ENCODE measurements at places on chromosomes 13 and 19.

DNA sequence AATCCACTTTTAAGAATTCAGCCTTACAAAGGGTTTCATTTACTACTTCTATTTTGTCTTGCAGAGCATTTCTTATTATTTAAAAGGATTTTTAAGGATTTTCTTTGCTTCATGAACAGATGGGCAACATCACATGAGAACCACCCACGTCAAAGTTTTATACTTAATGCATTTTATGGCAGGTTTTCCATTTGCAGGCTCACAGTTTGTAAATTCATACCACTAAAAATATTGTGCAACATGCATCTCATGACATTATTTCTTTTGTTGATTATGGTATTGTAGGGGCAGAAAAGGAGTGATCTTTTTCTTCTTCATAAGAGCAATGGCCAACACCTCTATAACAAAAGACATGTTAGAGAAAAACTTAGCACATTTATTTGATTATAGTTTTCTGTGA lies 554.0 kb upstream of the SPRY2 start:
- DNase-seq: no peak

DNA sequence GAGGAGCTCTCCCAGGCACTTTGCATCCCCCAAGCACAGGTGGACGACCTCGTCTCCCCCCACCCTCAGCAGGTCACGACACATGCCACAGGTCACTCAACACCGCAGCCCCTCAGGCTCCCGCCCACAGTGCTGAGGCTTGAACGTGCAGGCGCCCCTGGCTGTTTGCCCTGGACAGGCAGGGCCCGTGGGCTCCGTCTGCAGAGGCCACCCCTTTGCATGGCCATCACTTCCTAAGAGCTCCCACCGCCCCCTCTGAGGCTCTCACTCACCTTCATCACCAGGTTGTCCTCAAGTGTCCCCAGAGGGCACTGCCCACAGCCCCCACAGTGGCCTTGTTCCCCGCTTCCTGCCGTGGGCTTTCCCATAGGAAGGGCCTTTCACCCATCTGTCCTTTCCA lies 132.1 kb upstream of the MCF2L start:
- DNase-seq: no peak

DNA sequence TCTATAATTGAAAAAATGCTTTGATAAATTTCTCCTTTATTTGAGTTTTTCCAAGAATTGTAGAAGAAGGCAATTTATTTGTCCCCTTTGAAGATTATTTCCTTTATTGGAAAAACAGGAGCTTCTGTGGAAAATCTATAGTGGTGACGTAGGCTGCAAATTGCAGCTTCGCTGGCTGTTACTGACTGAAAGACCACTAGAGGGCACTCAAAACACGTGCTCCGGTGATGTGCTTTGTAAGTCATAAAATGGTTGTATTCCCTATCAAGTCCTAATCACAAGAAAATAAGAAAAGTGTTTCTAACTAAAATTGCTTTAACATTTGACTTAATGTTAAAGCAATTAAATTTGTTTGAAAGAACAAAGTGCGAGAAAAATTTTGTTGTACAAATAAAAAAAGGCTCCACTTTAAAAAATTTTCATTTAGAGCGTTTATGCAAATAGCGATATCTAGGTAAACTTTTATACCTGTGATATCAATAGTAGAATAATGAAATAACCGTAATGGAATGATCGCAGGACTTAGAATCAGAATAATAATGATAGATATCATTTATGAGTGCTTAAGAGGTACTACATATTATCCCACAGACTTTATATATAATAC lies 638.2 kb upstream of the SPRY2 start:
- DNase-seq: no peak

DNA sequence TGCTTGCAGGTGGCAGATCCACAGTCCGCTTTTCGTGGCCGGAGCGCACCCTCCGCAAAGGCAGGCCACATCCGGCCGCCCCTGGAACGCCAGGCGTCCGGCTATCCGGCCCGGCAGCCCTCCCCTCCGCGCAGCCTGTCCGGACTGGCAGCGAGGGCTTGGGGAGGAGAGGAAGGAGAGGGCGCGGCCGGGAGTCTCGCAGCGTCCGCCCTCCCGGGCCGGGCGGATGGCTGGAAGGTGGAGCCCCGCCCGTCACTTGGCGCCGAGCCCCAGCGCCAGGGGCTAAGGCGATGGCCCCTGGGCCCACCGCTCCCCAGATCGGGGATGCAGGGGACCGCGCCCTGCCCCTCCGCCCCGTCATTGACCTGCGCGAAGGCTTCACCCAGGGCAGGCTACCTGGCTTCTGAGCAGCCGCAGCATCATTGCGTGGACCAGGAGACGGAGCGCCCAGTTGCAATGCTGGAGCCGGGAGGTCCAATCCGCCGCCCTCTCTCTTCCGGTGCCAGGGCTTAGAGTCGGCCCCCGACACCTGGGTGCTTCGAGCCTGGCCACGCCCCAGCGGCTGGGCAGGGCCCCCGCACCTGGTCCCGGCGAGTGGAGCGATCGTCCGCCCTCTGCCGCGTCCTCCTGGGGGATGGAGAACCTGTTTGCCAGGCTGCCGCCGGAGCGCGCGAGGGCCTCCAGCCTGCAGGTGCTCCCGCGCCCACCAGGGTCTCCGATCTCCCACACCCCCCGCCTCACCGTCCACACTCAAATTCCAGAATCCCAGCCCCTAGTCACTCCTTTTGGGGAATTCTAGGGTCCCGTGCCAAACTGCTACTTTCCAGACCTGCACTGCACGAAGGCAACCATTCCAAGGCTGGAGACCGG lies at the start of gene FUT1:
TSS of gene FUT1 (minus strand) at position 146 of the 870 bp plus-strand sequence. CDS start 1,360 bp downstream, outside the sequence.
- no peak for DNase-seq

DNA sequence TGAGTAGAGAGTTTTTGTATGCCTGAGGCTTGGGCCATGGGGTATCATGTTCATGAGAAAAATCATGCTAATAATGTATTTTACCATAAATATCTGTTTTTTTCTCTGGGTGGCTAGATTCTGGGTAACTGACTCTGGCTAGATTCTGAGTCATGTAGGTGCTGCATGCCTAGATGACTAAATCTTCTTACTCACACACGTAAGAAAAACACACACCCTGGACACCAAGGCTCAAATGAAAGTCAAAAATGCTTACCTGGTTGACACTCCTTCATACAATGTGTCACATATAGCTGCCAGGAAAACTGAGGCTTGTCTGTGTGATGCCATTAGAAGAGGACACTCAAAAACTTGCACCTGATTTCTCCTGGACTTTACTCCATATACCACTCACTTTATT lies 597.4 kb upstream of the SLITRK1 start:
- no peak for DNase-seq
